ENCODE measurements at places on chromosomes 7 and 10. TPM values are rescaled to one million over a fixed set of nuclear protein-coding genes. Genes with fewer than 3 reads are reported as not detected.

The C10orf95 gene
- total RNA-seq, result not detected

The CPA2 gene
- total RNA-seq, result not detected

The MYL10 gene
- not detected for total RNA-seq

DNA sequence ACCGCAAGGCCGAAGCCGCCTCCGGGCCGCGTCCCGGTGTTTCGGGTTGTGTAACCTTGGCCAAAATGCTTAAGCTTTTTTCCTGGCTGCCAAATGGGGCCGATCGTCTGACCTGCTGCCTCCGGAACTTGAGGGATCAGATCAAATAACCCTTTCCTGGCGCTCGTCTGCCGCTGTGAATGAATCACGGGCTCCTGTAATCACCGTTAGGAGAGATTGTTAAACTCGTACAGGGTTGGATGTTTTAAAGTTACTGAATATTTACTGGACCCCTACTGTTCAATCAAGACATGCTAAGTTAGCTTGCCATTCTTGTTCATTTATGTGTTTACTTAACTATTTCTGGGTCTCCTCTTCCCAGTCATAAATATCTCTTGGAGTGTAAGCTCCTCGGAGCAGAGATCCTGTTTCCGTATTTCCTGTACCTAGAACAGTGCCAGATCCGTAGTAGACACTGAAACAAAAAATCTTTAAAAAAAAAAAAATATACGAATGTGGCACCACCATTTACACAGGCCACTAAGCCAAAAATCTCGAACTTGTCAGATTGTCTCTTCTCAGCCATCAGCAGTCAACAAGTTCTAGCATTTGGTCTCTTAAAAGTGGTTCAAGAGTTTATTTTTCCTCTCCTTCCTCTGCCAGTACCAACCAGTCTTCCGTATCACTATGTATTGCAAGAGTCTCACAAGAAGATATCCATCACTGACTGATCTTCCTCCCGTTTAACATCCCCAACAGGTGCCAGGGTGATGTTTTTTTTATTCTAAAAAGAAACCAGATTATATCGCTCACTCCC lies 650 bp upstream of the TM9SF3 start:
- no peak for DNase-seq

- DNase-seq, result no peak
These were observed 107.5 kb downstream of the ADAM22 start for GRCh38 chr7:88041583-88041982.

GRCh38 chr10:24858288-24859270 lies 93.8 kb downstream of the PRTFDC1 start:
- no peak for DNase-seq

- no peak for DNase-seq
These were observed 303.0 kb upstream of the DKK1 start for GRCh38 chr10:52011118-52011517.

DNA sequence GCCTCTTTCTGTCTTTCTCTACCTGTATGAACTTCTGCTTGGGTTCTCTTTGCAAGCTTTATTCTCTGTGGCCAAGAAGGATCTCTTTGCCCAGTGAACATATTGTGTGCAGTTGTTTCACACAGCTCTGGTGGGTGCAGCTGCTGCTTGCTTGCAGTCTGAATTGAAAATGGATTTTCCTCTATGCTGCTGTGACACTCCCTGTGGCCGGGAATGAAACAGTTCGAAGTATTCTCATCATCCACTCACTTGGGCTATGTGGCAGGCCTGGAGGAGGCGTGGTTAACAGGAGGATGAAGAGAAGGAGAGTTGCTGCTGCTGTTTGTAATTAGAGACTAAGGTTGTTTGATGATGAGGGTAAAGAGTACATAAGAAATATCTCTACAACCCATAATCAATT lies 28.4 kb upstream of the ITGA8 start:
- no peak for DNase-seq

DNA sequence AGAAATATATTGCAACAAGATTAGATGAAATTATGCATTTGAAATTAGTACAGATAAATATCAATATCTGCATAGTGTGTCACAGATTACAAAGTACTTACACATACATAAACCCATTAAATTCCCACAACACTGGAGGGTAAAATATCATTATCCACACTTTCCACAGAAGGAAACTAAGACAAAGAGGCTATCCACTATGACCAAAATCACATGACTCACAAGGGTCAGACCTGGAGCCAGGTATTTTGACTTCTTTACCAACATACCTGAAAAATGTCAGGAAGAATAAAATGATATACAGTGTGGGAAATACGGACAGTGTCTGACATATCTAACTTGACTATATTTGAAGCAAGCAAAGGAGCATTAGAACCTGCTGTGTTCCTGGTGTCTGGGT lies 34.1 kb downstream of the HYCC1 start:
- DNase-seq, result no peak

DNA sequence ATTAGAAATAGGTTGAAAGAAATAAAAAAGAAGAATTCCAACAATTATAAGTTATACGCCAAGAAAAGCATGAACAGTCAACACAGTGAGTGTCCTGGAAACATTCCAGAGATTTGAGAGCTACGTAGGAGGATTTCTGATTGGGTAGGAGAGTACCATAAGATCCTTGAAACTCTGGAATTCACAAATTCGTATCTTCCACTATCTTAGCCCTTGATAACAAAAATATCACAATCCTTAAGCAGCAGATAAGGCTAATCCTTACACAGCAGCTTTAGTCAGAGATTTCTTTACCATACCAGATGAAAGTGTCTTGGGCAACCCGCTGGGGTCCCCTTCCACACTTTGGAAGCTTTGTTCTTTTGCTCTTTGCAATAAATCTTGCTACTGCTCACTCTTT lies 8.2 kb downstream of the TPK1 start:
- DNase-seq, result no peak

DNA sequence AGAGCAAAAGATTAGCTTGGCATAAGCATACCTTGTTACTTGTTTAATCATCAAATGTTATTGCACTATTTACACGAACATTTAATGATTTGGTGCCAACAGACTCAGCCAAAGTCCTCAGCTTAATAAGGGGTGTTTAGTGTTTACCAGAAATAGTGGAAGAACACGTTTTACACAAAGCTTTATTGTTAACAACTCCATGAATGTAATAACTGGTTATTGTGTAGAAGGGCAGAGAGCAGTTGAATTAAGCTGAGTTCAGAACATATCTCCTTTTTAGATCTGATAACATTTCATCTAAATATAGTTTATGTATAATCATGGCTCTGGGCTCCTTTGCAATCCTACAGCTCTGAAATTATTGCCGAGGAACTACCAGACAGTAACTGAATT lies 99.1 kb downstream of the CABCOCO1 start:
- DNase-seq, result no peak

DNA sequence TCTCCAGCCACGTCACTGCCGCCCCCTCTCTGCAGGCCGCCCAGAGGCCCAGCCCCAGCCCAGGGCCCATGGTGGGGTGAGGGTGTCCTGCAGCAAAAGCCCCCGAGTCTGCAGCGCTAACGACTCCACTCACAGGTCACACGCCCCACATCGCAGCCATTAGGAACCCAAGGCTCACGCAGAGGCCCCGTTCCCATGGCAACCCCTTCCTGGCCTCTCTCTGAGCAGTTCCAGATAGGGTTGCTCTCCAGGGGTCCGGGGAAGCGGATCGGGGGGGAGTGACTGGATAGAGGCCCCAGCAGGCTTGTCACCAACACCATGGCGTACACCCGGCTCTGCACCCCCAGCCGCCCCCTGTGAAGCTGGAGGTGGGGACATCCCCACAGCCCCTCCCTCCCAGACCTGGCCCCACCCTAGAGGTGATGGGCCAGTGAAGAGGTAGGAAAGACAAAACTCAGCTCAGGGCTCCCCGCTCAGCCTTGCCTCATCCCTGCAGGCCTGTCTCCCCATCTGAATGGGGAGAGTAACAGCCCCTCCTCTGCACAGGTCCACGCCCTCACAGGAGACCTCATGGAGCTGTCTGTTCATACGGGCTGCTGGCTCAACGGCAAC lies 41.2 kb downstream of the TNRC18 start:
- DNase-seq, result peak; percentile 58

- DNase-seq, result peak; percentile 21
These were observed 6.2 kb downstream of the GPRIN2 start for GRCh38 chr10:46550076-46550790.

- DNase-seq, result no peak
These were observed 274.6 kb upstream of the ZNF32 start for GRCh38 chr10:43923328-43923727.

- DNase-seq, result no peak
These were observed 126.5 kb downstream of the FAM107B start for GRCh38 chr10:14648005-14648765.

GRCh38 chr10:126673565-126673964 lies 3.1 kb upstream of the C10orf90 start:
- DNase-seq, result no peak

All from ovary (tissue), 10 donors.